ENCODE measurements at places on chromosomes 5 and 9.
A peak's percentile ranks its signal among the peaks of the same experiment; 100 is the strongest.

- DNase-seq: no peak
Measured at GRCh38 chr5:126236994-126237393, 186.2 kb upstream of the GRAMD2B start.

DNA sequence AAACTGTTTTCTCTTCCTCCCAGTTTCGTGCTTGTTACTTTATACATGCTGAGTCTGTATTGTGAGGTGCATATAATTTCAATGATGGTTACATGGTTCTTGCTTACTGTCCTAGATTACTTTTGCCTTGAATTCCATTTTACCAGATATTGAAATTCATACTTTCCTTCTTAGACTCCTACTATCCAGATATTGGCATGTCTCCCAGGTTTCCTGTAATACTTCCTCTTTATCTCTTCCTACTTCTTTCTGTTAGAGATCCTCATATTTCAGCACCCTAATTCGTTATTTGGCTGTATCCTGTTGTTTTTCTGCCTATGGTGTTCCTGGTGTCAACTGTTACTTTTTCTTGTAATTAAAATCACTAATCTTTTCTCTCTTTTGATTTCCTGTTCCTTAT lies 522.1 kb downstream of the CCDC171 start:
- DNase-seq: peak; percentile 17

GRCh38 chr5:132497488-132497997 lies 7.0 kb upstream of the IRF1 start:
- DNase-seq: peak; percentile 92

- no peak for DNase-seq
Measured at GRCh38 chr5:58932057-58932612, 349.3 kb downstream of the RAB3C start.

DNA sequence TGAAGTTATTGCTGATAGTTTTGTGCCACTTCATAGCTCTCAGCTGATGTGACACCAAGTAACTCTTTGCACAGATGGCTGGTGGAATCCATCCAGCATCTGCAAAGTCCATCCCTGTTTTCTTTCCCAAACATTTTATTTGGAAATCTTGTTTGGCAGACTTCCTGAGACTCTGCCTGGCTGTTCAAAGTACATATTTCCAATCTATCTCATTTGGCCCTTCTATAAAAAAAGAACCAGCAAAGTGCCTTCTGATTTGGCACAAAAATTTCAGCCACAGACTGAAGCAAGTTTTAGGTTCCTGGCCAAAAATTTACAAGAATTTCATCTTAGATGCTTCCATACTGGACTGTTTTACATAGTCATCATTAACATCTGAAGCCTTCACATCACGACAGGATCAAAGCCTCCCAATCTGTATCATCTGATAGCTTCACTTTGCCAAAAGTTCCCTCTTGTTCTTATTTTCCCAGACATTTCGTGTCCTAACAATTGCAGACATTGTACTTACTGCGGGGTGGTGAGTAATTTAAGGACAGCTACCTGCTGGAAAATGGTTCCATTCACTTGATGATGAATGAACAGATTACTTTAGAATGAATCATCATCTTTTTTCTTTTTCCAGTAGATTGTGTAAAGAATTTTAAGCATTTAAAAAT lies 377.3 kb downstream of the KIAA0825 start:
- peak; percentile 50 for DNase-seq

GRCh38 chr9:6790866-6791265 lies 33.1 kb downstream of the KDM4C start:
- no peak for DNase-seq

DNA sequence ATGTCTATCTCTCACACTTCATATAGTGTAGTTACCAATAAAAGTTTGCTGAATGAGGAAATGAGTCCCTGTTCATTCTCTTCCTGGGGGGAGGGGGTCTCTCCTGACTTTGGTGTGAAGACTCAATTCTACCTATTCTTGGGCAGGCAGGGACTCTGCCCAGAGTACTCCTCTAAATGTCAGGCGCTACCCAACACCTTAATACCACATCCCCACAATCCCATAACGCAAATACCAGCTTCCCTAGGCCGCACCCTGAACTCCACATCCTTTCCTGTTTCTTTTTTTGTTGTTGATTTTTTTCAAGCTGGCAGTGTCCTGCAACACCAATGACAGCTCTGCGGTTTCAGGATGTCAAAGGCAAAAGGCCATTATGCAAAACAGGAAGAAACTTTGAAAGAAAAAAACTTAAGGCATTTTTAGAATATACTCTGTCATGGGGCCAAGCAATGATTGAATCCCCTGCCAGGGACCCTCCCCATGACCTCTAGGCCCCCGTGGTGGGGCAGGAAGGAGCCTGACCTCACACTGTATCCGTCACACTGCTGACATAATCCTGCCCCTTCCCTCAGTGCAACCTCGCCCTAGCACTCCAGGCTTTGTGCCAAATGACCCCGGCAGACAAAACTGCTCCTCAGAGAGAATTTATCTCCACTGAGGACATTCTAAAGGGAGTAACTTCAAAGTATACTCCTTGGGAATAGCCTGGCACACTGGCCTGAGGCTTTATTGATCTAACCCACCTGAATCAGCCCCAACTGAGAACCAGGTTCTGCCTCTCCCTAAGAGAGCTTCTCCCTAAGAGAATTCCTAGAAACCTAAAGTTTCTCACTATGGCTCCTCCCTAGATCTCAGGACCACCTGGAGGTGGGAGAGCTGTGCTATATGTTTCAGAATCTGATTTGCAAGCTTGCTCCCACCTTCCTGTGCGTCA lies 8.0 kb downstream of the B4GALT1 start:
- peak; percentile 56 for DNase-seq

- no peak for DNase-seq
Measured at GRCh38 chr5:851553-851952, 767 bp upstream of the ZDHHC11 start.

DNA sequence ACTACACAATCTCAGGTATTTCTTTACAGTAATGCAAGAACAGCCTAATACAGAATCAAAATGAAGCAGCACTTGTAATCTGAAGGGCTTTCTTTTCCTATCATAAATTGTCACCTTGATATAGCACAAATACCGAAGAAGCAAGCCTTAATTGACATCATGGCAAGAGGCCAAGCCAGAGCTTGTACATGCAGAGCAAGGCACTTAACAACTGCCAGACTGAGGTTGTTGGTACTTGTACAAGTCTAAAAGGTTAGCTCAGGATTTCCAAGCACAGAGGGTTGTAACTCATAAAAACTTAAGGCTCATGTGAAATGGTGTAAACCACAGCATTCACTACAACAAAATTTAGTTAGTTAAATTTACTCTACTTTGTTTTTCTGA lies 158.8 kb upstream of the SPEF2 start:
- DNase-seq: no peak

DNA sequence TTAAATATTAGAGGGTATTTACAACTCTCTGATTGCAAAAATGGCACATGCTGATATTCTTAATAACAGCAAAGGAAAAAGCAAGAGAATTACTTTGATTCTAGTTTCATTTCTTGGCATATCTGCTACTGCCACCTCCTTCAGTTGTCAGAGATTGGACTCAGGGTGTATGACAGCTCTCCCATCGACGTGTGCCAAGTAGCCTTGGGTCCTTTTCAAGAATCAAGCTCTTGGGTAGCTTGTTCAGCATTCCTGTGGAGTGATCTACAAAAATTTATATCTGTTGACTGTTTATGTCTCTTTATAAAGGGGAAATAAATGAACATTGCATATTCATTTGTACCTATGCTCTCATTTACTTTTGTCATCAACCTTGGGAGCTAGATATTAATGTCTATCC lies 315.6 kb downstream of the PRR16 start:
- peak; percentile 68 for DNase-seq

GRCh38 chr9:13628526-13628925 lies 349.0 kb upstream of the MPDZ start:
- DNase-seq: no peak

GRCh38 chr5:84688566-84688965 lies 303.9 kb upstream of the EDIL3 start:
- peak; percentile 82 for DNase-seq

- DNase-seq: peak; percentile 86
Measured at GRCh38 chr9:89038382-89039103, 47.3 kb downstream of the S1PR3 start.

DNA sequence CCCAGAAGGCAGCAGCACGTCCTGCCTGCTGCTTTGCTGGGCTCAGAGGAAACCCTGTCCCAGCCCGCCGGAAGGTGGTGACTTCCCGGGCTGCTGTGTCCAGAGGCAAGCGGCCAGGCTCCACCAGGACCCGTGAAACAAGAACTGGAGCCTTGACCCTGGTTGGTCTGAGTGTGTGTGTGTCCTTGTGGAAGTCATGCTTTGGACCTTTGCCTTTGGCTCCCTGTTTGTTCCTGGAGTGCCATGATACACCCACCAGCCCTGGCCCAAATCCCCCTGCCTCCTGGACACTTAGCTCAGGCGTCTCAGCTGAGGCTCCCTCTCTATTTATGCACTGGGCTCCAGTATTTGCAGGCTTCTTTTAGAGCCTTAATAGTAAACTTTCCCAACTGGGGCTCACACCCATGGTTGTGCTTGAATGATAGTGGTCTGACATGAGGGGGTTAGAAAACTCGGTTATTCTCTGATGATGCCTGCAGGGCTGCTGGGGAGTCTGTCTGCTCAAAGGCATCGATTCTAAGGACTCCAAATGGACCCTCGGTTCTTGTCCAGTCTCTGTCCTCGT lies 72.2 kb downstream of the C9orf50 start:
- DNase-seq: no peak

DNA sequence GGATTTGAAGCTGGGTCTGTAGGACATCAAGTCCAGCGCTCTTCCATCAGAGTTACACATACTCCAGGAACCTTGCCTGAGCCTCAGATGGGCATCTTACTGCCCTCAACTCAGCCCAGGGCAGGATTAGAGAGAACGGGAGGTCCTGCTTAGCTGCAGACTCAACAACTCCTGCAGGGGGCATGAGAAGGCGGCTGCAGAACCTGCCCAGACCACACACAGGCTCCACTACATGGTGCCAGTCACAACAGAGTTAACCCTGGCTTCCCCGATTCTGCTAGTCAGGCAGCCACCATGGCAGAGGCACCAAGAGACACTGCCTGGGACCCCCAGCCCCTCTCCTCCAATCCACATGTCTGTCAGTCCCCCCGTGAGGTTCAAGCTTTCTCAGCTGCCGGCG lies 23.9 kb upstream of the CPLX2 start:
- DNase-seq: no peak

DNA sequence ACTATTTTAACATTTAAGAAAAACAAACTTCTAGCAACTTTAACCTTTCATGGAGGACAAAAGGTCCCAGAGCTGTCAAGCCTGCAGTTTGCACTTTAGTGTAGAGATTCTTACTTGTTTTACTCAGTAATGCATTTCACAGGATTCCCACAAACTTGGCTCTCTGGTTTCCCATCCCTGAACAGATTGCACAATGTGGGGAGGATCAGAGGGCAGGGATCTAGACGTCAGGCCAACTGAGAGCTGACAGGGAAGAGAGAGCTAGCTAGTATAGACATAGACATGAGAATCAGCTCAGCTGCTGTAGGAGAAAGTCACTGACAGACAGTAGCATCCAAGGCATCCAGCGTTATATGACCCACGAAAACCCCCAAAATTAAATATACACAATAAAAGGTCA lies 20.9 kb upstream of the BNIP1 start:
- DNase-seq: peak; percentile 74

GRCh38 chr5:138651058-138651766 lies 76.0 kb upstream of the HSPA9 start:
- DNase-seq: no peak

GRCh38 chr9:99266255-99267023 lies 44.4 kb downstream of the SEC61B start:
- DNase-seq: peak; percentile 91

DNA sequence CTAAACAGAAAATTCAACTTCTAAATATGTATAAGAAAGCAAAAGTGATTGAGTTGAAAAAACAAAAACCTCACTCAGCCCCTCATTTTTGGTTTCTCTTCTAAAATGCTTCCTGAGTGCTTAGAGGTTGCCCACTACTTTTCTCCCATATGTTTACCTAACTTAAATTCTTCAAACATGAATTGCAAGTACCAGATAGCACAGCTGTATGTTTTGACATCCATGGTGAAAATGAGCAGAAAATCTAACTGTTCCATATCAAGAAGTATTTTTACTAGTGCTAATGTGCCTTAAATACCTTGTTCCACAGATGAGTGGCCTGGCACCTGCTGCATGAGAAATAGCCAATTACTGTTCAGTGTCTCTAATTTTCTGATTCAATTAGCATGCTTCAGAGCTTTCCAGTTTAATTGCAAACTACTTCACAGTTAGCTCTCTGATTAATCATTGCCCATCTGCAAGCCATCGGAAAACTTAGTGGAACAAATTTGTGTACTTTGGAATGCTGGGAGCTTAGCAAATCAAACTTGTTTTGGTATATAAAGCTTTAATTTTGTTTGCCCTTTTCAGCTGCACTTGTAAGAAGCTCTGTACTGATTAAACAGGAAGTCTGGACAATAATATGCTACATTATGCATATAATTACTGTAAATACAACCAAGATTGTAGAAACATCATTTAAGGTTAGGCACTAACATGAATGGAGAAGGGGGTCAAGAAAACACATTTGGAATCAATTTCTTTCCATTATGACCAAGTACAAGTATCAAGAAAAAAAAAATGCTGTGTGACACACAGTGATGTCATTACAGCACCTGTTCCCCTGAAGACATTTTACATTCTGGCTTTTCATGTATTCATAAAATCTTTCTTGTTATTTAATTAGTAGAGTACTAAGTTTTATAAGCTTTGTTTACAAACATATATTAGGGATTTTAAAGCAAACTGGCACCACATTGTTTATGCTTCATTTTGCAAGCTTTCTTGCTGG lies 65.6 kb downstream of the POU5F2 start:
- no peak for DNase-seq

DNA sequence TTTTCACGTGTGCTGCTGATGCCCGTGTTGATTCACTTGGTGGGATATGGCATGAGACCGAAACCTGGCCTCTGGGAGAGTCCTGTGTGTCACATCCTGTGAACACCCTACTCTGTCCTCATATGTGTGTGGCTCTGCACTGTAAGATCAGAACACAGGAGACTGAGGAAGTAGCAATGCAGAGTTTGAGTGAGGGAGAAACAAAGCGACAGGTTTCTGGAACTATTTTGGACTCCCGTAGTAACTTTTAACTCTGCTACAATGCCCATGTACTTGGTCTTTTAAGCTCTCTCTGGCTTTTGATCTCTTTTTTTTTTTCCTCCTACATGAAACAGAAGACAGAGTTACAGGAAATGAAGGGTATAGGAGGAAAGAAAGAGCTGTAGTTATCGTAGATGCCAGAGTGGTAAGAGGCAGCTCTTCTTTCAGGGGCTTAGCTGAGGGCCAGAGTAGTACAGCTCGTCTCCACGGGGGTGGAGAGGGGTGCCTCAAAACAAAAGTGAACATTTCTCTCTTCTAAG lies 26.6 kb downstream of the GRAMD2B start:
- DNase-seq: peak; percentile 61

DNA sequence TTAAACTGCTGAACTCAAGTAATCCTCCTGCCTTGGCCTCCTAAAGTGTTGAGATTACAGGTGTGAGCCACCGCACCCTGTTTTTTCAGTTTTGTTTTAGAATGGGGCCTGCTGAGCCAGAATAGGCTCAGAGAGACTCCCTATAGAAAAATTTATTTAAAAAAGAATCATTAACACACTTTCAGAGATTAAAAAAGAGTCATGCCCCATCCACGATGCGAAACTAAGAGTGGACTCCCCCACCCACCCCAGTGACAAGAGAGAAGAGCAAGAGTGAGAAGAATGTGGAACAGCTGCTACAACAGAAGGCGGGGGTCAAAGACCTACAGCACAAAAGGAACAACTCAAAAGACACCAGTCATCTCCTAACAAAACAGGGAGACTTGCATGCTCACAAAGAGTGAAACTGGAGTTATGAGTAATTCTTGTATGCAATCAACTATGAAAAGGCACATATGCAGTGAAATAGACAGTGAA lies 47.2 kb downstream of the GLDC start:
- DNase-seq: peak; percentile 2

GRCh38 chr5:151288180-151288579 lies 15.4 kb downstream of the SLC36A3 start:
- DNase-seq: no peak

Data from adipocyte (in vitro differentiated cells).